Activated CD8-positive, alpha-beta T cell treated with anti-CD3 and anti-CD28 coated beads for 36 hours (primary cell): ENCODE measurements at places on chromosomes 5 and 9. TPM values are rescaled to one million over a fixed set of nuclear protein-coding genes. Genes with fewer than 3 reads are reported as not detected.

DNA sequence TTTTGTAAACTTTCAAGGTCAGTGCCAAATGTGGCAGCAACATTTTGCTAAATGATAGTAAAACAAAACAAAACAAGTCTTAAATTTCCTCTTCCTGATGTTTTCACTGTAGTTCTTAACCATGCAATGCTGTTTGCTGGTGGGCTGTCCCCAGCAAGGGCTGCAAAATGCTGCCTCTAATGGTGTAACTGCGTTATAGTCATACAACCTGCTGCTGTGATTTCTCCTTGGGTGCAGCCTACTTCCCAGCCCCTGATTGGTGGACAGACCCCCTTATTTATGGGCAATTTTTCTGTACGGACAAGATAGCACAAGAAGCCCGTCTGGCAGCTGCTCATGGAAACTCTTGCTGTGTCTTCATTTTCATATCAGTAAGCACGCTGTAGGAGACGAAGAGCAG lies 26.6 kb upstream of the PIP5K1B start:
- H3K27me3 ChIP-seq, result peaks cover 21% of the 10 kb centered on the region
- no peak for DNase-seq
- no peaks in the 10 kb centered on the region for H3K36me3 ChIP-seq

DNA sequence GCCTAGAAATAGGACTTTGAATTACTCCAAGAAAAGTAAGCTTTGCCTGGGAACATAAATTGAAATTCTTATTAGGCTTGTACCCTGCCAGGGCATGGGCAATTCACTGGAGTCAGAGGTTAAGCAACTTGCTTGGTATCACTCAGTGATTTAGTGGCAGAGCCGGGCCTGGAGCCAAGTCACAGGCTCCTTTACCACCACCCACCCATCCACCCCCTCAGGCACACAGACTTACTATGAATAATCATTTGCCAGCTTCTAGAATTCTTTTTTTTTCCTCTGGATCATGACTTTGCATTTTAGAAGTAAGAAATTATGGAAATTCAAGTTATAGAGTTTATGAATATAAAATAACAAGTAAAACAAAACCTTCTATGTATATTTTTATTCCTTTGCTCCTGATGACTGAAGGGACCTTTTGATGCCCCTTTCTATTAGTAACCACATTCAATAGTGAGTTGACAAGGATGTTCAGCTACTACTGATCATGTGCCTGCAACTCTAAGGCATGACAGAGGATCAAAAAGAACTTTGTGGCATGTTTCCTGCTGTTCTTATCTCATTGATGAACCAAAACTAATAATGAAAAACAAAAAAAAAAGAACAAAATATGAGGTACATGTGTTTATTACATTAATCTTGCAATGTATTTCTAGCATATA lies 614.7 kb downstream of the TLR4 start:
- no peak overlapping the region for H3K4me3 ChIP-seq
- H3K36me3 ChIP-seq, result no peaks in the 10 kb centered on the region
- H3K4me1 ChIP-seq, result no peaks in the 10 kb centered on the region
- H3K27ac ChIP-seq, result no peak overlapping the region

- peaks cover 2% of the 10 kb centered on the region for H3K4me1 ChIP-seq
- peaks cover 34% of the 10 kb centered on the region for H3K27me3 ChIP-seq
- DNase-seq, result peak; percentile 82
- no peak overlapping the region for H3K27ac ChIP-seq
- no peak overlapping the region for H3K4me3 ChIP-seq
Measured at GRCh38 chr5:136082390-136083193, 50.1 kb upstream of the SMAD5 start.

DNA sequence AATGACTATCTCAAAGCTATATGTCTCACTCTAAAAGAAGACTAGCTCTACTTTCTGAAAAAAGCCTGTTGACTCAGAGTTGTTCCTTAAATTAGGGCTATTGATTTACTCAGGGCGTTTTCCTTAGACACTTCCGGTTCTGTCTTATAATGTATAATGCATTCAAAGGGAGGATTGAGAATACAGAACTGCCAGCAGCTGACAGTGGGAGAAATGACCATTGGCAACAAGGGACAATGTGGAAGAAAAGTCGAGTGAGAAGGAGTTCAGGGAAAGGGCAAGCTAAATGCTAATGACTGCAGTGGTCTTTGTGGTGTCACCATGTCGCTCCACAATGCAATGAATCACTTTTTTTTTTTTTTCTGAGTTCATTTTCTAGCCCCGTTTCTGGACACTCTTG lies 65.7 kb upstream of the ANKH start:
- peaks cover 7% of the 10 kb centered on the region for H3K27me3 ChIP-seq
- DNase-seq, result no peak
- H3K4me3 ChIP-seq, result no peak overlapping the region
- no peak overlapping the region for H3K27ac ChIP-seq
- no peaks in the 10 kb centered on the region for H3K36me3 ChIP-seq

DNA sequence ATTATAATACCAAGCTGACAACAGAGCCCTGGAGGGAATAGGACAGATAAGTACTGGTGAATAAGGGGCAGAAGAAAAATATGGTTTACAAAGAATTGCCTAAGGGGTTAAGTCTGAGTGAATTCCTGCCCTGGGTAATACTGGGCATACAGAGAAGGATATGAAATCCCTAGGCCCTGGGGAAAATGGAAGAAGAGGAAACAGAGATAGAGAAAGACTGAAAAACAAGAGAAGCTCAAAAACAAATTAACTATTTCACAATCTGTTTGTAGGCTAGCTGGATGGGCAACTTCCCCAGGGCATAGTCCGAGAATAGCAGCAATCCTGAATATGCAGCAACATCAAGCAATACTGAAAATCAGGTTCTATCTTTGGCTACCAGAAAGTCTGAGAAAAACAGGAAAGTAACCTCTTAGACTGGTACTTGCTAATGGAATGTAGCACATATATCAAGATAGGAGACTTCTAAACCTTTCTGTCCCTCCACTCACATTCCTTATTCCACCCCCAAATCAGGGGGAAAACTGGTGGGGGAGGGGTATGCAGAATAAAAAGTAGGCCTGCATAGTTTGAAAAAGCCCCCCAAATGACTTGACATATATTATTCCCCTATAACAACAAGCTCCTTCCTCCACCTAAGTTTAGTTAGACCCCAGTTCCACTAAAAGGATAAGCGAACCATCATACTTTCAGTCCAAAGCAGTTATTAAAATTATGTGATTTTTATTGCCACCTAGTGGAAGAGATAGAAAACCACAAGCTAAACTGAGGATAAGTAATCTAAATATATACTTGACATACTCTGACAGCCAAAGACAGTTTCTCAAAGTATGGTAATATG lies 20.6 kb downstream of the SLC38A9 start:
- H3K27ac ChIP-seq, result no peak overlapping the region
- peaks cover 2% of the 10 kb centered on the region for H3K4me1 ChIP-seq
- no peaks in the 10 kb centered on the region for H3K27me3 ChIP-seq
- H3K4me3 ChIP-seq, result no peak overlapping the region

DNA sequence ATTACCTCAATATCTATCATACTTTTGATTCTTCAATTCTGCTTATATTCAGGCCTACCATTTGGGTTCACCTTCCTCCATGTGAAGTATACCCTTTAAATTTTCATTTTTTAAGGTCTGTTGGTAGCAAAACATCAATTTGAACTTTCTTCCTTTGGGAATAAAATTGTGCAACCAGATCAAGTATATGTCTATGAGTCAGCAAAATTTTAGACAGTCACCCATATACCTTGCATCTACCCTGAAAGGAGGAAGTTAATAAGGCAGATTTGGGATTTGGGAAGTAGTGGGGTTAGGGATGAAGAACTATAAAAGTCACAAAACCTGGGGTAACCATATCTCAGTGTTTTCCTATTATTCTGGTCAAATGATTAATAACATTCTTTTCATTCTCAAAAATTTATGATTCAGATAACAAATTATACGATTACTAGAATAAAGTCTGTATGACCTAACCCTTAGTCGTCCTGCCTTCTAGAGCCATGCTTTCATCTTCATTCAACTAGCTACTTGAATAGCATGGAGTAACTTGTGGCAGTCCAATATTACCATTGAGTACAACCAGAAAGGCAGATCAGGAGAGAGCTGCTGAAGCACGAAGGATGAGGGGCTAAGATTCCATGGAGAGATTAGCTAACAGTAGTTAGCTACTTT lies 2.8 kb upstream of the IL33 start:
- H3K4me1 ChIP-seq, result no peaks in the 10 kb centered on the region
- no peak overlapping the region for H3K4me3 ChIP-seq
- H3K27me3 ChIP-seq, result peaks cover 20% of the 10 kb centered on the region
- no peaks in the 10 kb centered on the region for H3K36me3 ChIP-seq
- H3K27ac ChIP-seq, result no peak overlapping the region

GRCh38 chr5:14342306-14342705 lies 199.2 kb downstream of the TRIO start:
- peaks cover 2% of the 10 kb centered on the region for H3K27me3 ChIP-seq
- no peak for DNase-seq
- H3K36me3 ChIP-seq, result no peaks in the 10 kb centered on the region
- peaks cover 3% of the 10 kb centered on the region for H3K4me1 ChIP-seq

DNA sequence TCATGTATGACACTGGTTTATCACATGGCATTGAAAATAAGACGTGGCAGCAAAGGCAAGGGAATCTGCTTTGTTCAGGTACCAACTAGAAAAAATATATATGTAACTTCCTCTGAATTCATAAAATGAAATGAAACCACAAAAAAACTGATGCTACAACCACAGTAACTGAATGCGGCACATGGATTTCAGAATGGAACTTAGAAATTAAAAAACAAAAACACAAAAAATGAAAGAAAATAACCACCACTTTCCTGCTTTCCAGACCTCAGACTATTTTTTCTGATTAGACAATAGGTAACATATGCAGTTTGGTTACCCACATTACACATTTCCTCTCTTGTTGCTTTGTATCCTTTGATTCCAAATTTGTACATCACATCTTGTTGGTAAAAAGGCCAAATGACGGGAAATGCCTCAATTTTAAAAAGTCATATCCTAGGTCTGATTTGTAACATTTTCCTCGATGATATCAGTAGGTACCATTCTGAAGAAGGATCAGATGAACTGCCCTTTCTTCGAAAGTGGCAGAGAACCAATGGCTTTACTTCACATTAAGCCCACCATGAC lies 18.1 kb upstream of the PDCL start:
- no peak overlapping the region for H3K4me3 ChIP-seq
- H3K36me3 ChIP-seq, result peaks cover 36% of the 10 kb centered on the region
- no peak for DNase-seq
- peaks cover 40% of the 10 kb centered on the region for H3K4me1 ChIP-seq

GRCh38 chr5:124584991-124585715 lies 161.3 kb downstream of the ZNF608 start:
- peaks cover 6% of the 10 kb centered on the region for H3K27me3 ChIP-seq
- peaks cover 18% of the 10 kb centered on the region for H3K4me1 ChIP-seq
- no peak overlapping the region for H3K27ac ChIP-seq
- DNase-seq, result peak; percentile 51
- no peak overlapping the region for H3K4me3 ChIP-seq

The FLT4 gene
- 3.3 TPM for total RNA-seq

The EGFLAM gene
- total RNA-seq, result not detected

The TMC1 gene
- 0.38 TPM for total RNA-seq

DNA sequence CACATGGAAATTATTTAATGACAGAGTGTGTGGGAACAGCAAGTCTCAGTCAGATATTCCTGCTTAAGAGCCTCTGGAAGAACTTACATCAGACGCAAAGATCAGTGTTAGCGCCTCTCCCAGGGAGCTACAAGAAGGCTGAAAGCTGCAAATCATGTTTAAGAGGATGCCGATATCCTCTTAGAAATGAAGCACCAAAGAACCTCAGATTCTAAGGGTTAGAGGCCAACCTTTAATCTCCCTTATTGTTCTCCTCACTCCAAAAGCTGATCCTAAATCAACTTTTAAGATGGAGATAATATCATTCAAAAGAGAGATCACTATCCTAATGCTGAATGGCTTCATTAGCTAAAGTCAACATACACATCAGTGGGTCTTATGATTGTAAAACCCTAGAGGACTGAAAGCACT lies 160.6 kb downstream of the NFIB start:
- no peaks in the 10 kb centered on the region for H3K36me3 ChIP-seq
- DNase-seq, result no peak
- no peak overlapping the region for H3K4me3 ChIP-seq
- H3K27me3 ChIP-seq, result peaks cover 1% of the 10 kb centered on the region
- no peak overlapping the region for H3K27ac ChIP-seq
- H3K4me1 ChIP-seq, result peaks cover 3% of the 10 kb centered on the region

DNA sequence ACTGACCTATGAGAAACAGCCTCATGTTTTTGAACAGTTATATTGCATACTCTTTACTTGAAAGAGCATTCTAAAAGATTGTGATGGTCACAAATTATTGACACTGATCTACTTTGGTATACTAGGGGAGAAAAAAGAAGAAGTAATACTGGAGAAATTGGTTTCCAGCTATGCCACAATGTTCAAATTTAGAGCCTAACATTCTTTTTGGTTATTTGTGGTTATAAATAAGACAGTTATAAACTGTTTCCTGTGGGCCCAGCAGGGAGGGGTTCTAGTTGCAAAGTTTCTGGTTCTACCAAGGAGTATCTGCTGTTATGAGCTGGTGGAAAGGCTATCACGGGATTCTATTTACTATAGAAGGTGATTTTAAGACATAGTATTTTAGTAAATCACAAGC lies 4.8 kb downstream of the CWC27 start:
- DNase-seq, result no peak
- H3K4me3 ChIP-seq, result no peak overlapping the region
- H3K4me1 ChIP-seq, result peaks cover 28% of the 10 kb centered on the region
- peaks cover 4% of the 10 kb centered on the region for H3K36me3 ChIP-seq
